ENCODE measurements at places on chromosomes 11 and 22. TPM values are rescaled to one million over a fixed set of nuclear protein-coding genes. Genes with fewer than 3 reads are reported as not detected.
A peak's percentile ranks its signal among the peaks of the same experiment; 100 is the strongest.

DNA sequence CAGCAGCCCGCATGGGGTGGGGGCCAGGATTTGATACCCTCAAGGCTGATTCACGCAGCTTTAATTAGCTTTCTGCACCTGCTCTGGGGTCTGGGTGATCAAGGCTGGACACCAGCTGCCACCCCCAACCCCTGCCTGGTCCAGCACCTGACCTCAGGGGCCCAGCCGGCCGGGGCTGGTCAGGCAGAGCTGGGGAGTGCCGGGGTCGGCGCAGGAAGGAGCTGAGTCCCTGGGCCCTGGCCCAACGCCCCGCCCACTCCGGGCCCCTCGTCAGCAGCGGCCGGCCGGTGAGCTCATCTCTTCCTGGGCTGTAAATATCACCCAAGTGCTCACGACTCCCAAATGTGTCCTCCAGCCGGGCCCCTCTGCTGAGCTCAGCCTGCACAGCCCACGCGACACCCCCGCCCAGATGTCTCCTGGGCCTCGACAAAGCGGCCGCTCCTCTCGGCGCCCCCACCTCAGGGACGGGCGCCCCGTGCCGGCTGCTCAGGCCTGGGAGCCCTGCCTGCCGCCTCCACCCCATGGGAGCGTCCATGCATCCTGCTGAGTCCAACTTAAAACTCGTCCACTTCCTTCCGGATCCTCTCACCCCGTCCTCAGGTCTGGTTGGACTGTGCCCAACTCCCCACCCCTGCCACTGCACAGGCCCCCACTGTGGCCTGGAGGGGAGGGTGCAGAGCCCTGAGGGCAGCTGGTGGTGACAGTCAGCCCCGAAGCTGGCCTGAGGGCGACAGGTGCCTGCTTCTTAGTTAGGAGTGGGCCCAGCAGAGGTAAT, 29.0 kb downstream of the RTN4R start:
- H3K27me3 ChIP-seq: no peaks in the 10 kb centered on the region
- DNase-seq: peak; percentile 67
- H3K36me3 ChIP-seq: no peaks in the 10 kb centered on the region
- peaks cover 4% of the 10 kb centered on the region for H3K4me1 ChIP-seq
- H3K4me3 ChIP-seq: no peak overlapping the region

- H3K36me3 ChIP-seq: no peaks in the 10 kb centered on the region
- peaks cover 9% of the 10 kb centered on the region for H3K4me1 ChIP-seq
- no peaks in the 10 kb centered on the region for H3K27me3 ChIP-seq
- no peak for DNase-seq
Measured at GRCh38 chr22:27976586-27976985, 57.5 kb upstream of the PITPNB start.

DNA sequence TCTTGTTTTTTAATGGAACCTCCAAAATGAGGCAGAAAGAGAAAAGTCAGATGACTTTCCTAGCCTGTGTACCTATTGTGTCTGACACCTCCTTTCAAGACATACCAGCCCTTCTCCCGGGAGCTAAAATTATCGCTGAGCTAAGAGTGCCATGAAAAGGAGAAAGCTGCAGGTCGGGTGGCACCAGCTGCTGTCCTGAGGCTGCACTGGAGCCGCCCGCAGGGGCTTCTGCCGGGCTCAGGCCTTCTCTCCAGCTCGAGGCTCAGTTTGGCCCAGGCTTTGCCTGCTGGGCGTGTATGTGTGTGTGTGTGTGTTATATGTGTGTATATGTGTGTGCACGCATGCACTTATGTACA, 27.7 kb upstream of the RAB1B start:
- DNase-seq: no peak
- no peaks in the 10 kb centered on the region for H3K27me3 ChIP-seq
- no peak overlapping the region for H3K27ac ChIP-seq
- H3K4me3 ChIP-seq: no peak overlapping the region
- H3K4me1 ChIP-seq: no peaks in the 10 kb centered on the region

Gene HPX
- total RNA-seq: 3.5 TPM

Gene FZD4
- 40.0 TPM for total RNA-seq

Gene KIAA1671
- 44.6 TPM for total RNA-seq

All from lung (tissue), 17 donors.